ENCODE measurements at places on chromosomes 6 and 20.
A peak's percentile ranks its signal among the peaks of the same experiment; 100 is the strongest.

DNA sequence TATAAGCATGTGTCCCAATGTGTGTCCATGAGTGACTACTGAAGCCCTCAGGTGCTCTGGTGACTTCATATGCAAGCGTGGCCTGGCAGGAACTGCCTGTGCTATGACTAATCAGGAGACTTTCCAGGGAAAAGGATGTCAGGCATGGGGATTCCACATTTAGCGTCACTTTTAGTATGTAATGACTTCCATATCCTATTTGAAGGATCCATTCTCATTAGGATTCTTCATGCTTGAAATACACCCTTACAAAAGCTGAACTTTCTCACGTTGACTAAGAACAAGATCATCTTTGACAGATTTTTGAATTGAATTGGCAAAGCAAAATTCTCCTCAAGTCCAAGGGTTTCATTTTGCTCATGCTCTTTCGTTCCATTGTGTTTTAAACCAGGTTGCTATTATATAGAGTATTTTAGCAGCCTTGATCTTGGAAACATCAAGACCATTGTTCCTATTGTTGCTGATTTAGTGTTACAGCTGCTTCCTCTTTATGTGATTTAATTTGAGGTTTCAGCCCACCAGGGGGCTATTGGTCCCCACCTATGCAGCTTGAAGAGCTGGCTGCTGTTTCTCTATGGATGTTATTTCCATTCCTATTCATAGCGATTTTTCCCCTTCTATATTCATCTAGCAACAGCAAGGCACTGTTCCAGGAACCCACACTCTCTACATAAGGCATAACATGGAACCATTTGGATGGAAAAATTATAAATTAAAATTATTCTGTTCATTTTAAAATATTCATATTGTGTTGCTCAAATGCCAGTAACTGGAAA is 418.6 kb downstream of the CDKAL1 start:
- no peak for DNase-seq

DNA sequence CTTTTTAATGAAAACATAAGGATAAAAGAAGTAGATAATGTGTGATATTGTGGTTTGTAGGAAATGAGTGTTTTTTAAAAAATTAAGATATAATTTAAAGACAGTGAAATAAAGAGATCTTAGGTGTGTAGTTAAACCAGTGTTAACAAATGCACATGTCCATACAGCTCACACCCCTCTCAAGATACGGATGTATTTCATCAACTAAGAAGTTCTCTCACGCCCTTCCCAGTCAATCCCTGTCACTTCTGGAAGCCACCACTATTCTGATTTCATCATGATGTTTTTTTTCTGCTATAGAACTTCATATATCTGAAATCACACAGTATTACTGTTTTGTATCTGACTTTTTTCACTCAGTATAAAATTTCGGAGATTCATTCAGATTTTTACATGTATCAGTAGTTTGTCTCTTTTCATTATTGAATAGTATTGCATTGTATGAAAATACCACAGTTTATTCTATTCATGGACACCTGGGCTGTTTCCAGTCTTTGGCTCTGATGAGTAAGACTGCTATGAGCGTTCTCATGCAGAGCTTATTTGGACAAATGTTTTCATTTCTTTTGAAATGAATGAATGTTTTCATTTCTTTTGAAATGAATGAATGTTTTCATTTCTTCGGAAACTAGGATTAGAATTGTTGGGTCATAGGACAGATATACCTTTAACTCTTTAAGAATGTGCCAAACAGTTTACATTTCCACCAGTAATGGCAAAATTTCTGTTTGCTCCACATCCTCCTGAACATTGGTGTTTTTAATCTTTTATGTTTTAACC is 49.7 kb upstream of the ELOVL5 start:
- no peak for DNase-seq

- DNase-seq: no peak
Observed at GRCh38 chr20:18743665-18744440, 69.7 kb upstream of the SCP2D1 start.

DNA sequence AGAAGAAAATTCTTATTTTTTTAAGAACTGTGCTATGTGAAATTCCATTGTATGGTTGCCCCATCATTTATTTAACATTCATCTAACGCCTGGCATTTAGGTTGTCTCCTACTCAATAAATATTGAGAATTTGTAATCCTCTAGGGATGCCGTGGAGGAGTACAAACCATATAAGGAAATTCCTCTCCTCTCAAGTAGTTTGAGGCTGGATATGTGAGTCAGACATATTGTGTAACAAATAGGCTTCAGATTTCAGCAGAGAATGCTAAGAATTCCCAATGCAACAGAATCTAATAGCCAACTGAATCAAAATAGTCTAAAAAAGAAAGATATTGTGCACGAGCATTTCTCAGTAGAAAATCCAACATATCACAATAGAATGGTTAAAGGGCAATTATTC is 174.7 kb downstream of the OTOR start:
- no peak for DNase-seq

DNA sequence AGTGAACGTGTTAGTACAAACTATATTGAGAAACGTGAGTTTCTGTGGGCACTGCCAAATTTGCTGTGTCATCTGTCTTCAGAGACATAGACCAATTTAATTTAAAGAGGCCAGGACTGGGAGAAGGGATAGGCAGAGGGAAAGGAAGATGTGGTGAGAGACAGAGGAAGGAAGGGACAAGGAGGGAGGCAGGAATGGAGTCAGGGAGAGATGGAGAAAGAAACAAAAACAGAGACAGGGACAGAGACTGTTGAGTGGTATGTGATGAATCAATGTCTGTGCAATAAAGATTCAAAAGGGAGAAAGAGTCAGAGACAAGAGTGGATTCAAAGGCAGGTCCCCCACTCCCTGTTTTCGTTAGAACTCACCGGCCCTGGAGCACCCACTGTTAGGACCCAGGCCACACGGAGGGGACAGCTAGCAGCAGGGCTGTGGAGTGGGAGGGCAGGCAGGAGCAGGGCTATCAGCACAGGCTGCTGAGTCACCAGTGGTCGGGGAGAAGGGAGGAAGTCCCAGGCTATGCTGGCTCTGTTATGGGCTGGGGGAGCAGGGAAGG is 51.6 kb upstream of the CHD6 start:
- DNase-seq: no peak

DNA sequence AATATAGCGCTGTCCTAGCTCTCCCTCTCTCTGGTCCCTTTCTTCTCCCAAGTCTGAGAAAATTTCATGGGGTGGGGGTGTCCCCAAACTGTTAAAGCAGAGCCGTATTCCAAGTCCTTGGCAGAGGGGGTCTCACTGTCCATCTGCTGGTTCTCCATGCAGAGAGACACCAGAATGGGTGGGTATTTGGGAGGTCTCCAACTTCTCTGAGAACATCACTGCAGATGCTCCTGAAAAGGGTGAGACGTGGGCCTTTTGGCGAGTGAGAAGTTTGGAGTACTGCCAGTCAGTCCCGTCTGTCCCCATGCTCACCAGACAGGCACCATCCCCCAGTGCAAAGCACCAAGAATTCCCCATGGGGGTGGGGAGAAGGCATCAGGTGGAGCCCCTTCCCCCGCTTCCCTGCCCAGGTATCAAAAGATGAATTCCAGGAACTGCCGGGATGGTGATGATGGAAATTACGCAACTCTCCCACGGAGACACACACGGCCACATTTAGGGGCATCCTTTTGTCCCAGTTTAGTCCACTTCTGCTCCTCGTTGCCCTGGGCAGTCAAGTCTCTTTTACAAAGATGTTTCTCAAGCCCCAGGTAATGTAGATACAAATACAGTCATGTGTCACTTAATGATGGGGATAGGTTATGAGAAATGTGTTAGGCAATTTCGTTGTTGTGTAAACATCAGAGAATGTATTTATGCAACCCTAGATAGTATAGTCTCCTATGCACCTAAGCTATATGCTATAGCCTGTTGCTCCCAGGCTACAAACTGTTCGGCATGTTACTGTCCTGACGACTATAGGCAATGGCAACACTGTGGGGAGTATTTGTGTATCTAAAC is 73.4 kb upstream of the SRSF6 start:
- no peak for DNase-seq

DNA sequence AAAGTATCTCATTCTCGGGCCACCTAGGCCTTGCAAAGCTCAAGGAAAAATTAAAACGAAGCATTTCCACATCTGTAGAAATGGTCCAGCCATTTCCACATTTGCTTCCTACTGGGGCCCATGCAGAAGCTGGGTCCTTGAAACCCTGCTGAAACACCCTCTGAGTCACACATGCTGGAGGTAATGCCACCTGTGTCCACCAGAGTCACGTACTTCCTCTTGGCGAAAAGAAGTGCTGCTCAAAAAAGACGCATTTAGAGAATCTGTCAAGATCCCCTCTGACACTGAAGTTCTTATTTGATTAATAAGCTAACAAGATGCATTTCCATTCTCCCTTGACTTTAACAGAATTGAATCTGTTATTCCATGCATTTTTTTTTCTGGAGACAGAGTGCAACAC is 423.2 kb downstream of the PREX1 start:
- DNase-seq: no peak

DNA sequence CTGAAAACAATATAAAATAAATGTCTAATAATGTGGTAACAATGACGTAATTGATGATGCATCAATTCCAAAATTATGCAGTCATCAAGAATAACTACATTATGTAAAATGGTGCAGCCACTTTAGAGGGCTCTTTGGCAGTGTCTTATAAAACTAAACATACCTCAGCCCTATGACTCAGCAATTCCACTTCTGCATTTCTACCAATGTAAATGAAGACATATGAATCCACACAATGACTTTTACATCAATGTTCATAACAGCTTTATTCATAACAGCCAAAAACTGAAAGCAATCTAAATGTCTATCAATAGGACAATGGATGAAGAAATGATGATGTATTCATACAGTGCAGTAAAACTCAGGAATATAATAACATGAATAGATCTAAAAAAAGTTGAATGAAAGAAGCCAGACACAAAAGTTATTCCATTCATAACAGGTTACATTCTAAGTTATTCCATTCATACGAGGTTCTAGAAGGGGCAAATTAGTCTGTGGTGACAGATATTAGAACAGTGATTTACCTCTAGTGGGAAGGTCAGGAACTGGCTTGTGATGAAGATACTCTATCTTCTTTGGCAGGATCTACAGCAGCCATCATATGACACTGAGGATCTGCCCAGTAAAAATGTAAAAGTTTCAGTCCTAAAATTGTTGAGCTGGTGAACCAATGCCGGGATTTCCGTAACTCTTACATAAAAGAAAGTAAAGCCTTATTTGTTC is 396.1 kb downstream of the PLCB1 start:
- no peak for DNase-seq

- DNase-seq: no peak
Observed at GRCh38 chr6:15654250-15654649, 8.6 kb downstream of the DTNBP1 start.

- no peak for DNase-seq
Observed at GRCh38 chr20:44098256-44098630, 88.7 kb downstream of the JPH2 start.

DNA sequence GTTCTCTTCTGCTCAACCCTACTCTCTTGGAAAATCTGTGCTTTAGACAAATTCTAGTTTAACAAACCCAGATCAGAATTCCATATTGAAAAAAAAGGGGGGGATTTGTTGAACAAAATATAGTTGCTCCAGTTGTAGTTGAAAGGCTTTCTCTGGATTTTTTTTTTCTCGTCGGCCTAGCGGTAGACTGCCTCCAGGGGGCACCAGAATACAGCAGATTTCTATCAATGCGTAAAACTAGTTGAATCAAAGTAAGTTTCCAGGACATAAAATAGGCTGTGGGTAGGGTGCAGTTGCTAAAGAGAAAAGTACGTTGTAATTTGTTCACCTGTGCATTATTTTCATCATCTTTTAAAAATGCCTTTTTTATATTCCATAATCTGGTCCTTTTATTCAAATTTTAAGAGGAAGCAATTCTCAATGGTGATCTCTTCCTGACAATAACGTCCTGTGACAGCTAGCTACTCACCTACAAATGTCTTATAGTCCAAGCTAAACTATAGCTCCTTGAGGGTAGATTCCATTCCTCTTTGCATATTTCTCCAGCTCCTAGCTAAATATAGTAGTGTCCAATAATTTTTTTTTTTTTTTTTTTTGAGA is 105.4 kb downstream of the PERP start:
- DNase-seq: peak; percentile 26

- DNase-seq: peak; percentile 49
Observed at GRCh38 chr6:107822176-107823046, 1.7 kb downstream of the SCML4 start.

DNA sequence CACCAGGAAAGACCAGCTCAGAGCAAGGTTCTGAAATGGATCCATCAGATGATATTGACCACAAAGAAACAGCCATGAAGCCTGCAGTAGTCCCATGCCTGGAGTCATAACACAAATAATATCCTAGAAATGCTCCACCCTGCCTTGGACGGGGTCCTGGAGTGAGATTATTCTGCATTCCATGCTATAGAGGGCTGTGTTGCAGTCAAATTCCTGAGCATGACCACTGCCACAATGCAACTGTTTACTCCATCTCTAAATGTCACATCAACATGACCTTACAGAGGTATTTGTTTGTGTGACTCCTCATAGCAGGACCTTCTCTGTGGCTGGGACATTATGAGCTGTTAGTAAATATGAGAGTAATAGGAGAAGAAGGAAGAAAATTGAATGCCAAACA is 257.5 kb upstream of the TCF21 start:
- DNase-seq: no peak

DNA sequence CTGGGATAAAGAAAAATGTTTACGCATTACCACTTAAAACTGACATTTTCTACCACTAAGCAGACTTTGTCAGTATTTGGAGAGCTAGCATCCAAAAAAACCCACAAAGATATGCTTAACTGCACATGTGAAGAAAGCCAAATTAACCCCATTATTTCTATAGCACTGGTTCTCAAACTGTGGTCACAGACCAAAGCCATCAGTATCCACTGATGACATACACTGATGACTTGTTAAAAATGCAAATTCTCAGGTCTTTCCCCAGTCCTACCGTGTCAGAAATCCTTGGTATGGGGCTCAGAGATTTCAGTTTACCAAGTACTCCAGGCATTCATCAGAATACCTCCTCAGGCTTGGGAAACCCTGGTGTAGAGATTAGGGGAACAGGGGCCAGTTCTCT is 230.2 kb downstream of the PTPRK start:
- no peak for DNase-seq

GRCh38 chr6:140844167-140844566 is 1288.6 kb upstream of the GJE1 start:
- no peak for DNase-seq

All from activated naive CD8-positive, alpha-beta T cell treated with anti-CD3 and anti-CD28 coated beads, Interleukin-2, amount 50 U/mL, for 16 hours (primary cell).